ENCODE measurements at places on chromosomes 2 and 18.
A peak's percentile ranks its signal among the peaks of the same experiment; 100 is the strongest.

- DNase-seq: peak; percentile 50
These were observed 13.0 kb upstream of the RTN4 start for GRCh38 chr2:55063226-55063625.

DNA sequence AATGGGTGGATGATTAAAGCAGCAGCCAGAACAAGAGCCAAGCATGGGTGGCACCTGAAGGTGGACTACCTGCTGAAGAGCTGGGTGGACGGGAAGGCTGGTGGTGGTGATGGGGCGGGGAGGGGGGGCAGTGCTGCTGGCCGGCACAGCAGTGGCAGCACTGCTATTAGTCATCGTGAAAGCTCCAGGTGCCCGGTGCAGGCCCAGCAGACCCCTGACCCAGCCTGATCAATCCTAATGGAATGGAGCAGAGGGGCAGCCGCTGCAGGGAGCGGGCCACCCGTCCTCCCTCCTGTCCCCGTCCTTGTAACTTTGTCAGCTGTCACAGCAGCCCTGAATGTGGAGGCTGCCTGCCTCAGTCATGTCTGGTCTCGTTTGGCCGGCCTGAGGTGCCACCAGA is 174.9 kb downstream of the CELF4 start:
- no peak for DNase-seq

- no peak for DNase-seq
These were observed 215.3 kb downstream of the SH3RF3 start for GRCh38 chr2:109344270-109344805.

DNA sequence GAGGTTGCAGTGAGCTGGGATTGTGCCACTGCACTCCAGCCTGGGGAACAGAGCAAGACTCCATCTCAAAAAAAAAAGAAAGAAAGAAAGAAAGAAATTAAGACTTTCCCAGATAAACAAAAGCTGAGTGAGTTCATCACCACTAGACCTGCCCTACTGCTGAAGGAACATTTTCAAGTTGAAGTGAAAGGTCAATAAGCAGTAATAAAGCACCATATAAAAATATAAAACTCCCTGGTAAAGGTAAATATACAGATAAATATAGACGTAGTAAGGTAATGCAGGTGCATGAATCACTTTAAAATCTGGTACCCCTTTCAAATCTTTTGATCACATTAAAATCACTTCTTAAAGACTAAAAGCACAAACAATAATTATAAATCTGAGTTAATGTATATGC is 42.6 kb downstream of the UNC50 start:
- no peak for DNase-seq

DNA sequence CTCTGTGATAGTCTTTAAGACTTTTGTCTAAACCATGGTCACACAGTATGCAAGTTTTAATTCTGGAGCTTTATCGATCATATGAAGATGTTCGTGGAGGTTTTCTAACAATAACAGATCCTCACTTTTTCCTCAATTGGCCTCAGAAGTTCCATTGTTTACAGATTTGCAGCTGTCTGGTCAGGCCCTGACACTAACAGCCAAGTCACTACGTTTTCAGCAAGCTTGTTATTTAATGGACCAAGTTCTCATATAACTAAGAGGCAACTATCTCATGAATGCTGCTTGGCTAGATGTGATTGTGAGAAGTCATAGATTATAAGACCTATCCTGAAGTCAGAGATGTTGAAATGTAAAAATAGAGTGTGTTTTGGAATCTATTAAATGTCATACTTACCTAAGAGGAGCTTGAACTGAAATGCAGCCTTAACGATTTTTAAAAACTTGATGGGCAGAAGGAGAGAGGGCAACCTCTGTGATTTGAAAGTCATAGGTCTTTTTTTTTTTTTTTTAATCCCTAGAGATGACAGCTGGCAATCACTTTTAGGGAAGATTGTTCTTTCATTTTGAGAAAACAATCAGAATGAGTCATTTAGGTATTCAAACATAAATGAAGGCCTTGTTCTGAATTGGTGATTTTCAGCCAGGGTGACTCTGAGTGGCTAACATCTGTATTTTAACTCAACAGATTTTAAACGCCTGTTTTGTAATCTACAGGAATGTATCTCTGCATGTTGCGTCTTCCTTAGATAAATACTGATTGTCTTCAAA is 48.4 kb upstream of the NEMP2 start:
- DNase-seq: no peak

DNA sequence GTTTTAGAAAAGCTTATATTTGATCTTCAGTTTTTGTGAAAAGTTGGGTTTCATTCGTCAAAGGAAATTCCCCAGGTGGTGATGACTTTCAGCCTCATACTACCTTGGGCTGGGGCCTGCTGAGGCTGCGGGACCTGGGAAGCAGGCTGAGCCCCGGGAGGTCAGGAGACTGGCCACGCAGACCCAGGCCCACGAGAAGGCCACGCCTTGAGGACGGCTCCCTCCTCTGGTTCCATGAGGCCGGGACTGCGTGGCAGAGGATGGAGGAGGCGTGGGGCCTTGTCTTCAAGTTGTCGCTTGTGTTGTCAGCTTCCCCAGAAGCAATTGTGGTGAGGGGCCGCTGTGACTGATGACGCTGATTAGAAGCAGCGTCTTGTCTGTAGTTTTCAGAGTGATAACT is 11.8 kb downstream of the CNDP2 start:
- no peak for DNase-seq

- no peak for DNase-seq
These were observed 222.0 kb downstream of the LOXHD1 start for GRCh38 chr18:46435031-46435430.

DNA sequence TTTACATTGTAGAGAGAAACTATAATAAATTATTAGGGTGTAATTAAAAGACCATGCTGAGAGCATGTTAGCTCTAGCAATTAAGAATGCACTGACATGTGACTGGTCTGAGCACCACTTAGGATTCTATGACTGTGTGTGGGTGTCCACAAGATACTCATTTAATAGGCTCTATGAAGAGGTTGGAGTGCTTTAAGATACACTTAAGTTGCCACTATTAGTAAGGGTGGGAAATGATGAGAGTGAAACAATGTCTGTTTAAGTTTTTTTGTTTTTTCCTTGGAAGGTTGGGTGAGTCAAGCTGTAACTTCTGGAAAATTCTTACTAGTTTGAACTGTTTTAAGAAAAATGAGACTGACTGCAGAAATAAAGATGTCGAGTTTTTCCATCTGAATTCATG is 1.8 kb upstream of the FAP start:
- DNase-seq: no peak

DNA sequence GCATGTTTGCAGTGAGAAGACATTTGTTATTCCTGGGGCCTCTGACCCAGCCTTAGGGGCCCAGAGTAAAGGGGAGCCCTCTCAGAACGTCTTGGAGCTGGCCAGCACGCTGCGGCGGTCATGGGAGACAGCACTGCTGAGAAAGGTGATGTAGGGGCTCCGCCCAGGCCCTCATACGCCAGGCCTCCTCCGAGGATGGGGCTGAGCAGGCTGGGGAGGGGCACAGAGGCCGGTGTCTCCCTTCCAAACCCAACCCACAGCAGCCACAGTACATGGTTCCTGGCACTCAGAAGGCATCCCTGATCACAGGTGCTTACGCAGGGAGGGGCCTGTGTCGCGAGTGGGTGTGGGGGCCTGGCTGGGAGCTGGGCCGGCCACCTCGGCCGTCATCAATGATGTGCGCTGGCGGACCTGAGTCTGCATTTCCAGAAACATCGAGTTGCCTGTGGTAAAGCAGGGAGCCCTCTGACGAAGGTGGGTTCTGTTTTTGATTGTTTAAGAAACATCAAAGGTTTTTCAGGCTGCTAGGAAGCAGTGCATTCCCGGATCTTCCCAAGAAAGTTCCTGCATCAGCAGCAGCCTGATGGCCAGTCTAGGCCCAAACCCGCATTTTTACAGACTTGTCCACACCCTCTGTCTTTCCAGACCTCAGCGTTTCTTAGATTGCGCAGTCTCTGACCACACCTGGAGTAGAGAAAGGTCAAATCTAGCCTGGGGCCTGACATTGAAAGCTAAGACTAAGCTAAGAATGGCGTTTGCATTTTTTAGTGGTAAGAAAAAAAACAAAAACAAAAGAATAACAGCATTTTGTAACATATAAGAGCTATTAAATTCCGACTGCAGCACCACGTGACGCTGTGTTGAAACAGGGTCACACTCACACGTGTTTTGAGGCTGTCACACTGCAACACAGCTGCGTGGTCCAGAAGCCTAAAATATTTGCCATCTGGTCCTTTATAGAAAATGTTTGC is 51.2 kb upstream of the PXDN start:
- DNase-seq: no peak

GRCh38 chr2:14363137-14363536 is 269.4 kb upstream of the LRATD1 start:
- DNase-seq: no peak

DNA sequence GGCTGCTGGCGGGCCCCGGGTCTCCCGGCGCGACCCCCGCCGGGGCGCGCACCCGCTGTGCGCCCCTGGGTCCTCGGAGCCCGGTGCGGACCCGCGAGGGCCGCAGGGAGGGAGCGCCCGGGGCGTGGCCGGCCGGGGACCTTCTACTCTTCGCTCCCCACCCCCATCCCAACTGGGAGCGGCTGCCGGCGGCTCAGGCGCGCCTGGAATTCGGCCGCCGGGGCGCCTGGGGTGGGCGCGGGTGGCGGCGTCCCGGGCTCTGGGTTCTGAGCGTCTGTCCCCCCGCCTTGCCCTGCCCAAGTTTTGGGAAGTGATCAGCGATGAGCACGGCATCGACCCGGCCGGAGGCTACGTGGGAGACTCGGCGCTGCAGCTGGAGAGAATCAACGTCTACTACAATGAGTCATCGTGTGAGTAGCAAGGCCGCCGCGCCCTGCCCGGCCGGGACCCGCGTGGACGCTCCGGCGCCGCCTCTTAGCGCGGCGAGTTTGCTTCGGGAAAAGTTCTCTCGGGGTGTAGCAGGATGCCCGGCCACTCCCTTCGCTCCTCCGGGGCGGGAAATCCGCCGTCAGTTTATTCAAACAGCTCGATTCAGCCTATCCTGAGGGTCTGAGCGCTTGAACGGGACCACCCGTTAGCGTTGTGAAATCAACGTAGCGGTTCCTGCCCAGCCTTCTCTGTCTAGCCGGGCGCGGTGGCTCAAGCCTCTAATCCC is 502 bp downstream of the TUBB6 start:
- DNase-seq: peak; percentile 48

DNA sequence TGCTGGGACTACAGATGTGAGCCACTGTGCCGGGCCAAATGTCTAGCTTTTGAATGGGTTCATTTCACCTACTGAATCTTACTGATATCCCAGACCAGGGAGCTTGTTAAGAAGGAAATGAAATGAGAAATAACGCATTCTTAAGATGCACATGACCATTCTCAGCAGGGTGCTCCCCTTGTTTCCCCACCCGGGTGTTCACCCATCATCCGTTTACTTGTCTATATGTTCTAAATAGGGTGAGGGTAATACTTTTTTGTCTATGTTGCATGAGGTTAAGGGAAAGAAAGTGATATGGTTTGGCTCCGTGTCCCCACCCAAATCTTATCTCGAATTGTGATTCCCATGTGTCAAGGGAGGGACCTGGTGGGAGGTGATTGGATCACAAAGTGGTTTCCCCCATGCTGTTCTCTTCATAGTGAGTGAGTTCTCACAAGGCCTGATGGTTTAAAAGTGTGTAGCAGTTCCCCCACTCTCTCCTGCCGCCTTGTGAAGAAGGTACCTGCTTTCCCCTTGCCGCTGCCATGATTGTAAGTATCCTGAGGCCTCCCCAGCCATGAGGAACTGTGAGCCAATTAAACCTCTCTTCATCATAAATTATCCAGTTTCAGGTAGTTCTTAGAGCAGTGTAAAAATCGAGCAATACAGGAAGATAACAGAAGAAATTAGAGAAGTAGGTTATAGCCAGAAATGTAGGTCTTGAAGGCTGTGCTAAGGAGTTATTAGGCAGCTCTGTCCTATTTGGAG is 129.1 kb downstream of the DDX1 start:
- DNase-seq: no peak

DNA sequence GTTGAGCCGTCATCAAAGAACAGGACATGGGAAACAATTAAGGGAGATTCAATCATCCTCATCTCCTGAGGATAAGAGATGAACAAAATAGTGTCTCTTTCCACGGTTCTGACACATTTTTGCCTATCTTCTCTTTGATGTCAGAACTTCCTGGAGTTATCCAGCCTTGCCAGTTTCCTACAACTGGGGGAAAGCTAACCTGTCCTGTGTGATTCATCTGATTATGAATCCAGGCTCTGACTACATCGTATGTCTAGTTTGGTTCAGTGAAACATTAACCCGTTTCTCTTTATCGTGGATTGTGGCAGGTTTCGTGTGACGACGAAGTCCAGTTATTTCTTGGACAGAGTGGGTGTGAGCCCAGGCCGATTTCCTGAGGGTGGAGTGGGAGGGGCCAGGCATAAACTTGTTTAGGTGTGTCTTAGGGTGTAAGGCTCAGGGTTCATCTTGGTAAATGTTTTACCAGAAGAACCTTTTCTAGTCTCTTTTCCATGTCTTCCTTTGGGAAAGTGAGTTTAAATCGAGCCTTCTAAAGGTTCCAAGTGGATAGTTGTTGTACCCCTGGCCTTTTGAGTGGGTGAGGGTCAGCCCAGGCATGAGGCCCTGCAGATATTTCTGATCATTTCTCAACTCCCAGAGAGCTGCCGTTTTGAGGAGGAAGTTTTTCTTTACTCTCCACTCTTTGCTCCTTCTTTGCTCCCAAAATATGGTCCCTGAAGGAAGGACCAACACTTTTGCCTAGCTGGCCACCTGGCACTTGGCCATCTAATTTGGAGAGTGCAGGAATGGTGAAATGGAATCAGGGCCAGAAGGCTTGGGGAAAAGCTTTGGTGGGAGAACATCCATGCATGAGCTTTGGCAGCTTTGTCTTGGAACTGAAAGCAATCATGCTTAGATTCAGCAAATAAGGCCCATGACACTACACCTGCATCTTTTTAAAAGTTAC is 50.4 kb upstream of the FZD5 start:
- DNase-seq: no peak

GRCh38 chr2:85741833-85742455 is 11.8 kb upstream of the ATOH8 start:
- peak; percentile 53 for DNase-seq

DNA sequence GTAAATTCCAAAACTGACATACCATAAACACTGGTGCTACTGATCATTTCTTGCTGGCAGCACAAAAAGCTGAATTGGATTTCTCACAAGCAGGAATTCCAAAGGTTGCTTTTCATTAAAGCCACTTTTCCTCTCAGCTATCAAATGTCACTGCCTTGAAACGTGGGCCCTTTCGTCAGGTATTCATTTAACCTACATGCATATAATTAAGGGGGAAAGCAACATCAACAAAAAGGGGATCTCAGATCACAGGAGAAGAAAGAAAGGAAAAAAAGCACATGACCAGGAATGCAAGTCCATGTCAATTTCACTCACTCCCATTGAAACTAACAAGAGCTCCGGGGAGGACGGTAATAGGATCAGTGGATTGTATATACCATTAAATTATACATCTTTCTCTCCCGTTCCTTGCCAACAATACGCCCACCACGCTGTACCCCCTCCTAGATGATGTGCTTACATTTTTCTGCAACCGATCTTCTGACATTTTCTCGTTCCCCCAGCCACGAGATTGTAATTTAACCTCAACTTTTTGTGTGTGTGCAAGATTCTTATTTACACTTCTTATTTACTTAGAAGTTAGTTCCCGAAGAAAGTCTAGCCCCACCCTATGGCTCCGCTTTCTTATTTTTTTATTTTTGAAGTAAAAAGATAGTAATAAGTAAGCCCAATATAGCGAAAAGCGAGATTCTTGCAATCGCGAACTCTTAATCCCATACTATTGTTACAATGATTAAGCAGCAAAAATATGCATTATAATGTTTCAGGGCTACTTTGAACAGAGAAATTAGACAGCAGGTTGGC is 725 bp downstream of the FIGN start:
- DNase-seq: no peak

All from WERI-Rb-1 (cell line).